ENCODE measurements at places on chromosomes 3 and 15.

DNA sequence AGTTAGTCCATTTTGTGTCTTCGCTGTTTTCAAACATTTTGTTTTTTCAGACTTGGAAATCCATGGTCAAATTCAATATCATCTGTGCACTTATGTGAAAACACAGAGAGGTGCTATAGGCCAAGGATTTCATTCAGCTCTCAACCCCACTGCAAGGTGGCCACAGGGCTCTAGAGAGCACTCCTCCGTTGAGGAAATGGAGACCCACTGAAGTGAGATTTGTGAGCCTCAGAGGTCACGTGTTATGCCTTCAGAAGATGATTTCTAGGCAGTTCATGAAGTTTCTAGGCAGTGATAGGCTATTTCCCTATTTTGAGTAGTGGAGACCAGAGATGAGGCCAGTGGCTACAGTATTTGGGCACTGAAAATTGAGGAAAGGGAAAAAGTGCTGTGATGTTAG is 88.2 kb downstream of the UNC13C start:
- no peak for DNase-seq

GRCh38 chr3:195125646-195126045 is 145.3 kb downstream of the XXYLT1 start:
- no peak for DNase-seq

DNA sequence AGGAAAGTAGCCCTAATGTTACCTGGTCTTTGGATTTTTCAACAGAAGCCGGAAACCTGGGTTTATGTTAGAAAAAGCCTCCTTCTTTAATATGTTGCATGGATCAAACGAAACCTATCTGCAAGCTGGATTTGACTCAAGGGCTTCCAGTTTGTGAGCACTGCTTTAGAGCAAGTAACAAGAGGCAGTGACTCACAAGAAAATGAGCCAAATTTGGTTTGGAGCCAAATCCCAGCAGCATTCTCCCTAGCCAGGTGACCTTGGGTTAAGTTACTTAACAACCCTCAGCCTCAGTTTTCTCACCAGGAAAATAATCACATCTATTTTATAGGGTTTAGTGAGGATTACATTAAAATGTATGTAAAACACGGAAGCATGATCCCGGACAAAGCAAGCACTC is 215.2 kb upstream of the PRICKLE2 start:
- no peak for DNase-seq

- DNase-seq: no peak
These were observed 220.0 kb upstream of the ARHGEF26 start for GRCh38 chr3:153901152-153901551.

GRCh38 chr3:13517253-13517977 is 31.5 kb upstream of the FBLN2 start:
- no peak for DNase-seq

GRCh38 chr3:99901200-99901926 is 83.7 kb downstream of the CMSS1 start:
- DNase-seq: no peak

DNA sequence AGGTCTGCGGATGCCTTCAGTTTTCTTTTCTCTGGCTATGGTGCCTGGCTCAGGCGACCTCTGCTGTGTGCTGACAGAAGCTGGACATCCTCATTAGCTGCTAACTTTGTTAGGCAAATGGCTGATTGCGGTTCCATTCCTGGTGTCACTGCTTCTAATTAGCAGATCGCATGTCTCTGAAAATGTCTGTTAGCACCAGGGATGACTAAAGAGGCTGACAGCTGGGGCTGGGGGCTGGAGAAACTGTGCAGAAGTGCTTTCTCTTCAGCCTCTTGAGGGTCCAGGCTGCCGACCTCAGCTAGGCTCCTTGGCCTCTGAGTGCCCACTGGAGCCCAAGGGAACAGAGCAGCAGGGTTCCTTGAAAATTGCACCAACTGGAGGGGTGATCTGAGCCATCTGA is 39.3 kb downstream of the CHCHD6 start:
- no peak for DNase-seq

GRCh38 chr3:141366285-141367037 is 1.8 kb upstream of the ZBTB38 start:
- DNase-seq: no peak

GRCh38 chr3:139309880-139310279 is 33.9 kb upstream of the MRPS22 start:
- no peak for DNase-seq

GRCh38 chr3:10557781-10558373 is 52.5 kb upstream of the ATP2B2 start:
- no peak for DNase-seq

DNA sequence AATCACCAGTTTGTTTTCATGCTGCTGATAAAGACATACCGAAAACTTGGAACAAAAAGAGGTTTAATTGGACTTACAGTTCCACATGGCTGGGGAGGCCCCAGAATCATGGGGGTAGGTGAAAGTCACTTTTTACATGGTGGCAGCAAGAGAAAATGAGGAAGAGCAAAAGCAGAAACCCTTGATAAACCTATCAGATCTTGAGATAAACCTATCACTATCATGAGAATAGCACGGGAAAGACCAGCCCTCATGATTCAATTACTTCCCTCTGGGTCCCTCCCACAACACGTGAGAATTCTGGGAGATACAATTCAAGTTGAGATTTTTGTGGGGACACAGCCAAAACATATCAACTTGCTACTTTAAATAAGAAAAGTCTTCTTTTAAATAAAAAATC is 28.9 kb downstream of the CD200R1L start:
- DNase-seq: no peak

GRCh38 chr3:51967384-51968169 is at the start of gene PCBP4:
Gene PCBP4, minus strand, starts transcription at chr3:51967454. Its CDS starts 6,214 bp downstream, at chr3:51961240.
- DNase-seq: no peak

DNA sequence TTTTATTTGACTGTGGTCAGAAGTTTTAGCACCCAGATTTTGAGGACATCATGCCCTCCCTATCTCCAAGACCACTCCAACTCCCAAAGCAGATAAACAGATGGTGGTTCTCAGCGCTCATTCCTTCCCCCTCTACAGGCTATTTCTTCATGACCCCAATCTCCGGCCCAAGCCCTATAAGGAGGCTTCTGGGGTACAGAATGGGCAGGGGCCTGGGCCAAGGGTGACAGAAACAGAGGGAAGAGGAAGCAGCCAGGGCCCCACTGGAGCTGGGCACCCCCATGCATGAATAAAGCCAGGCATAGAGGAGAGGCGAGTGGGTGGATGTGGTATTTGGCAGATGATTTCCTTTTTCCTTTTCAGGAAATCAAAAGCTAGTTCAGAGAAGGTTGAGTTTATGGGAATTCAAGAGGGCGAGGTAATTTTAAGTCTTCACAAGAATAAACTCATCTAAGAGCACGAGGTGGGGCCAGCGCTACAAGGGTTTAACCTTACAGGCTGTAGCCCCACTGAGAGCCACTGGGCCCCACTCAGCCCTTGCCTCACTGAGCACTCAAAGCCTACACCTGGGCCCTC is 104.8 kb upstream of the HERC1 start:
- DNase-seq: no peak

DNA sequence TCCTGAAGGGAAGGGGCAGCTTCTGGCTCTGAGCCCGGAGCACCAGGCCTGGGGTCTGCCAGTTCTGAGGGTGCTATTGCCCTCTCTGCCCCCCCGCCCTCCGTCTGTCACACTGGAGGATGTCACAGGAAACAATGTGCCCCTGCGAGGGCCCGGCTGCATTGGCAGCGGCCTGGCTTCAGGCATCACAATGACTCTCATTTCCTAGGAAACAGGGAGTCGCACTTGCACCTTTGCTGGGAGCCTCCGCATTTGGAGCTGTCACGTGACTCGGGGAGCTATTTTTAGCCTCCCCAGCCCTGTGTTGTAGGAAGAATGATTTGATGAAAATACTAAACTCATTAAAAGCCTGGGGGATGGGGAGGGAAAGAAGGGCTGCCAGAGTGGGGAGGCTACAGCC is 518.9 kb downstream of the SHQ1 start:
- no peak for DNase-seq

GRCh38 chr15:81751256-81751655 is 294.6 kb downstream of the MEX3B start:
- no peak for DNase-seq

DNA sequence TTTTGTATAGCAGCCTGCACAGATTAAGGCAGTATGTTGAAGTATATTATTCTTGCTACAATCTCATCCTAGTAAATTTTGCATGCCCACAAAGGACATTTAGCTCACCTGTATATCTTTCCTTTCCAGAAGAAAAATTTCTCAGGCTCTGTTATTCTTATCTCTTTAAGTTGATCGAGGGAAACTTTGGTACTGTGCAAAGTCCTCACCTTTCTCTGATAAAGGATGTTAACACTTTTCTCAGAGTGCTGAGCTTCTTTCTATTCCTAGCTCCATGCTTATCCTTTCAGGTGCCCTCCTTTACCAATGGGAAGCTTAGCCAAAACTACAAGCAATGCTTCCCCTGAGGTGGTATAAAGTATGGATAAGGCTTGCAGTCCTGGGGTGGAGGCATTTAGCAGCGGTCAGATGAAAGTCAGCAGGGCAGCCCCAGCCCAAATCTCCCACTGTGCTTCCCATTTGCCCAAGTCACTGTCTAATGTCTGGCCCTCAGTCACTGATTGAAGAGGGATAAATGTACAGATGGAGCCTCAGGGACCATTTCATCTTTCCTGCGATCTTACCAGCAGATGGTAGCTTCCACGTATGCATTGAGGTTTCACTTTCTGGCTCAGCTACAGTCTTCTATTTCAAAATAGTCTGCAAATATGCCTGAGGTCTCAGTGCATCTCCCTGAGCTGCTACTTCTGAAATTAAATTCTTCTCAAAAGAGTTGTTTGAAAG is 127.8 kb upstream of the P2RY1 start:
- DNase-seq: no peak

All from hematopoietic multipotent progenitor cell treated with erythropoietin and hydrocortisone succinate and interleukin-3 and kit ligand, for 15 days (in vitro differentiated cells).